ENCODE measurements at places on chromosomes 6 and 20.

GRCh38 chr6:73513496-73513854 is 7.4 kb downstream of the EEF1A1 start:
- no peak for DNase-seq

DNA sequence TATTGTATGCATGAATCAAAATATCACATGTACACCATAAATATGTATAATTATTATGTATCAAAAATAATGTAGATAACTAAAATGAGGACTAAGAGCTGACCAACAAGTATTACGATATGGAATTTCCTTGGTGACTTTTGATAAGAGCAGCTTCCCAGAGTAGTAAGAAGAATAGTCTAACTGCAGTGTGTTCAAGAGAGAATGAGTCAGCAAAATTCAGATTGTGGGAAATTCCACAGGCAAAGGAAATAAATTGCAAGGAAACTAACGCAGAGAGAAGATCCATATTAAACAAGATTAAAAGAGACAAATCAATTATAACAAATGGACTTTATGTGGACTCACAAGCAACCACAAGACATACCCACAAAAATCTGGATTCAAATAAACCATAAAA is 26.4 kb downstream of the FRK start:
- no peak for DNase-seq

DNA sequence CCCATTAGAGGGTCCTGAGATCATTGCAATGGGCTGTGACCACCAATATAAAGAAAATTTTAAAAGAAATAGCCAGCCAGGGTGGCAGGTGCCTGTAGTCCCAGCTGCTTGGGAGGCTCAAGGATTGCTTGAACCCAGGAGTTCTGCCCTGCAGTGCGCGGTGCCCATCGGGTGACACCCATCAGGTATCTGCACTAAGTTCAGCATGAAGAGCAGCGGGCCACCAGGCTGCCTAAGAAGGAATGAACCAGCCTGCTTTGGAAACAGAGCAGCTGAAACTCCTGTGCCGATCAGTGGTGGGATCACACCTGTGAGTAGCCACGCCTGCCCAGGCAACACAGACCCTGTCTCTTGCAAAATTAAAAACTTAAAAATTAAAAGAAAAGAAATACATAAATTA is 102.5 kb upstream of the FOXC1 start:
- DNase-seq = no peak

DNA sequence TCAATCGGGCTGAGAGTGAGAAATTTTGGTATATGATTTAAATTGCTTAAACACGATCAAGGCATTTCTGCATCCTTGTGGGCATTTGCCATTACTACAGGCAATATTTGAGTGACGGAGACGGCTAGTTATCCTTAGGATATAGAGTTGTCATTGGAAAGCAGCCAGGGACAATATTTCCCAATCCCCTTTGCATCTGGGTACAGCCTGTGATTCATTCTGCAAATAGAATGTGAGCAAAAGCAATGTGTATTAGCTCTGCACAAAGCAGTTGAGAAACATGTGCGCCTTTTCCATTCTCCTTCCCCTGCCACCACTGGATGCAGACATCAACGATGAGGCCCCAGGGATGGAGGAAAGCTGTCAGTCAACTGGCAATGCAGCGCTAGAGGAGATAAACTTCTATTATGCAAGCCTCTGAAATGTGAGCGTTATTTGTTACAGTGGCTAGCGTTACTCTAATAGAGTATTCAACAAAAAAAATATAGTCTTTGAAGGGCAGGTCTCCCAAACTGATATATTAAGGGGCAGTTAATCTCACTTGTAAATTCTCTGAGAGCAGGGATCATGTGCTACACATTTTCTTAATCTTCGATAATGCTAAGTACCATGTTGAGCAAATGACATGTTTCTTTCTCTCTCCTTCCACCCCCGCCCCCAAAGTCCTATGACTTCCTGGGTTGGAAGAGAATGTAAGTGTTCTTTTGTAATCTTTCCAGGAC is 37.1 kb upstream of the NCOA3 start:
- DNase-seq = no peak

- DNase-seq = no peak
Observed at GRCh38 chr6:42616716-42617115, 52.9 kb downstream of the UBR2 start.

GRCh38 chr6:166382500-166382932 is 224 bp downstream of the MPC1 start:
- DNase-seq = no peak

DNA sequence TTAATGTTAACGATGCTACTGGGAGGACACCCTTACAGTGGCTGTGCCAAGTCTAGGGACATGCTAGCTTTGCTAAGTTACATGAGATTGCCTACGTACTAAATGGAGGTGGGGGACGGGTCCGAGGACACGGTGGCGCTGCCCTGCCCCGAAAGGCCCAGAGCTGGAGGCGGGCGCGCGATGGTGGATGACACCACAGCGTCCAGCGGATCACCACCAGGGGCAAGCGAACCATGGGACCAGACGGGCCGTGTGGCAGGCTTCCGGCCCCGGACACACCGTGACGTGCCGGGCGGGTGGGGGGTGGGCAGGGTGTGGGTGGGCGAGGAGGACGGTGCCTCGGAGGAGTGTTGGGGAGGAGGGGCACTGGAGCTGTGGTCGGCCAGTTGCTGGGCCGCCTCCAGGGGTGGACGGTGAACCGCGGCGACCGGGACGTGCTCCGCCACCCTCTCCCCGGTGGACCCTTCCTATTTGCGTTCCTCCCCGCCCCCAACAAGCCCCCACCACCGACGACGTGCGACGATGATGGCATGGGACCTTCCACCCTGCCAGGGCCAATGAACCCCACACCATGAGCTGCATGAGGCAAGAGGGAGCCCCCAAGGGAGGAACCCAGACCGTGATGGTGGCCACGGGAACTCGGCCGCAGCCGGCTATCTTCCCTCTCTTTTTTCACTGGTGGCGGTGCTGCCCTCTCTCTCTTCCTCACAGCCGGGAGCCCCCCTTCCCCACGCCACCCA is 773.3 kb upstream of the DEFB115 start:
- DNase-seq = no peak

GRCh38 chr6:72363844-72364740 is 257.8 kb upstream of the KCNQ5 start:
- DNase-seq = no peak
